ENCODE measurements at places on chromosomes 7 and 10.

GRCh38 chr10:126705131-126705530 lies 34.6 kb upstream of the C10orf90 start:
- no peak for DNase-seq

DNA sequence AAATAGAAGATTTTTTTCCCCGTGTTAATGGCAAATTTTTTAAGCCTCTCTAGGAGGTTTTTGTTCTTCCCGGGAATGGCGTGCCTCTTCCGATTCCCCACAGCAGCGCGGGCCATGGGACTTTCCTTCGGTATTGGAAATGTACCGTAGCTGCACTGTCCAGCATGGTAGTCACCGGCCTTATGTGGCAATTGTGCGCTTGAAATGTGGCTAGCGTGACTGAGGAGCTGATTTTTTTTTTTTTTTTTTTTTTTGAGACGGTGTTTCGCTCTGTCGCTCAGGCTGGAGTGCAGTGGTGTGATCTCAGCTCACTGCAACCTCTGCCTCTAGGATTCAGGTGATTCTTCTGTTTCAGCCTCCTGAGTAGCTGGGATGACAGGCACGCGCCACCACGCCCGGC lies 938 bp upstream of the TCTN3 start:
- DNase-seq, result peak; percentile 2

DNA sequence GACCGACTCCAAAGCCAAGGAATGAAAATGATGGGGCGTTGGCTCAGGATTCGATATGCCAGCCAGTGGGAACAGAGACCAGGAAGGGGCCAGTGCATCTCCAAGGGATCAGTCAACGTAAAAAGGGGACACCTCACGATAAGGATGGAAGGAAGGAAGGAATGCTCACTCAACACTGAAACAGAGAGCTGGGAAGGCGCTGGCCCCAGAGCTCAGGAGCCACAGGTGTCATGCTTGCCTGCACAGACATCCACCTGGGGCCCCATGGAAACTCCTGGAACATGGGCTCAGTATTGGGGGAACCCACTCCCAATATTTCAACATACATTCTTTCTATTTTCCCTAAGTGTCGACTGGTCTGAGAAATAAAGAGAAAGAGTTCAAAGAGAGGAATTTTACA lies 5.3 kb downstream of the MMRN2 start:
- DNase-seq, result no peak

DNA sequence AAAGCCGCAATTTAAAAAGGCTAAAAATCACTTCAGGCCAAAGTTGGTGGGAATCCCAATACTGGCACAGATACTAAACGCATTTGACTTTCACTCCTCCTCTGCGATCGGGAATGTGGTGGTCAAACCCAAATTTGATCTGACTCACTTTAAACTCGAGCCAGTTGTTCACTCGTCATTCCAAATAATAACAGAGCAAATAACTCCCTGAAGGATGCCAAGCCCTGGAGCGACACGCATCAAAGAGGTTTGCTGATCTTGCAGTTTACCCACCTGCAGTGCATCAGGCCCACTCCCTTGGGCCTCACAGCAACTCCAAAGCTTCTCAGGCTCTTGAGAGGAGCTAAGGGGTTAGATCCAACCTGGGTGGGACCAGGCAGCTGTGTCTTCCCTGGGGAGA lies 12.2 kb downstream of the PTN start:
- no peak for DNase-seq

DNA sequence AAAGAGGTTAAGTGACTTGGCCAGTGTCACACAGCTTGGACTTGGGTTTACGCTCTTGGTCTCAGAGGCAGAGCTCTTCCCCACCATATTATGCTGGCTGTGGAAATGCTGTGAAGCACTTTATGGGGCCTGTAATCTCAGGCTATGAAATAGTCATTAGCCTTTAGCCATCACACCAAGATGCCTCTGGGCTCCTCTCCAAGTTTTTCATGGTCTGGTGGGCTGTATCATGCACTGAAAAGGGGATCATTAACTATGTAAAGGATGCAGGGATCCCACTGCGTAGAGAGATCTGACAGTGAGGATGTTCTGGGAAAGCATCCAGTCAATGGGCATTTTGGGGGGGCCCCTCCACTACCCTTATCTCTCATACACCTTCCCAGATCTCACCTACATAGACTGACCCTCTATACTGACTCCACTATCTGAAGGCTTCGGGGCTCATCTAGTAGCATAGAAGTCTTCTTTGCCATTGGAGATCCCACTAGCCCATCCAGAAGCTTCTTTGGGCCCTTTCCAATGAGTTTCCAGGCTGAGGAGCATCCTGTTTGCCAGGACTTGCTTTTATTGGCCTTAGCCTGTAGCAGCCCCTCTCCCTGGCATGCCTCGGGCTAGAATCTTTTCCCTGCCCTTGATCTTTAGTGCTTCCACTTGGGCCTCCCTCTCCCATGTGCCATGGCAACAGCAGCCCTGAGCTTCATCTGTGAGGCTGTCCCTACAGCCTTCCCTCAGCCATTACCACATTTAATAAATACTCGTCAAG lies 19.6 kb downstream of the FRMPD2 start:
- no peak for DNase-seq
